ENCODE measurements at places on chromosomes 3 and 15.

- DNase-seq = no peak
Observed at GRCh38 chr3:67765575-67765974, 111.2 kb upstream of the SUCLG2 start.

DNA sequence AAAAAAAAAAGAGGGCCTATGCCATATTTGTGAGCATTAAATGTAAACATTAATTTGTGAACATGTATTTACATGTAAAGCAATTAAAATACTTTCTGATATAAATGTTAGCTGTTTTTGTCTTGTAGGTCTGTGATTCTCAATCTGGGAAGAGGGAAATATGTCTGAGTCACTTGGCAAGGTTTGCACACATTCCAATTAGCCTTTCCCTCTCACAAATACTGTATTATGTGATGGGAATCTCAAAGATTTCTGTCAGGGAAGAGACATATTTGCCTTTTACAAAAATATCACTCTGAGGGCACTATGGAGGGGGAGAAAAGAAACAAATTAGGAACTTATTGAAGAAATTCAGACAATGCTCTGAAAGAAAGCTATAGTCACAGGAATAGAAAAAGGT lies 483.6 kb downstream of the GBE1 start:
- no peak for DNase-seq

DNA sequence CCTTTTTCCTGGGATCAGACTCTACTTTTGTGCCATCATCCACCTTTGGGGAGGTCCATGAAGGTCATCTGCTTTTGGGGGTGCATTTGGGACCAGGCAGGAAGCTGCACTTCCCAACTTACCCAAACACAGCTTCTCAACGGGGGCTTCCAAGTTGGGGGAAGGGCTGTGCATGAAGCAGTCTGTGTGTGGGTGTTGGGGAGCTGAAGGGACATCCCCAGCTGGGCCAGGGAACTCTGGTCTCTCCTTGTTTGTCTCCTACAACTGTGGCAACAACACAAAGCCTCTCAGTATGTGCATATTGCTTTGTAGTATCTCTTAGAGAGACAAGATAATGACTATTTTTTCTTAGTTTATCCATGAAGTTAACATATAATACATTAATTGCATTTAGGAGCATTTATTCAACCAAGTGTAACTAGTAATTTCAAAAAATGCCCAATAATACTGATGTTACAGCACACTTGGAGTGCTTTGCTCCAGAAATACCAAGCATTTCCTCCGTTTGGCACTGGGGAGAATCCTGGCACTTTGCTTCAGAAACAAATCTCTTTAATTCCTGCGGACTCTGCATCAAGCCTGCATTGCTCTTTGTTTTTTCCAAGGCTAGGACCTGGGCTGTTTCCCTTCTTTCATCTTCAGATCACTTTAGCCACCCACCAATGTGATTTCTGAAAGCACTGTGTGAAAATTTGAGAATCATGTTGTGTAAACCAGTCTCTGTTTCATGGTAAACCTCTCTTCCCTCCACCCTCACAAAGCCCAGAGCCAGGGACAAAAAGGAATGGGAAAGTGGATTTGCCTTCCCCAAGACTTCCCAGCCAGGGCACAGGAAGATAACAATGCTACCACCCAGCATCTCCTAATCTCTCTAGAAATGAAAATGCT lies 126.2 kb upstream of the PFN2 start:
- no peak for DNase-seq

DNA sequence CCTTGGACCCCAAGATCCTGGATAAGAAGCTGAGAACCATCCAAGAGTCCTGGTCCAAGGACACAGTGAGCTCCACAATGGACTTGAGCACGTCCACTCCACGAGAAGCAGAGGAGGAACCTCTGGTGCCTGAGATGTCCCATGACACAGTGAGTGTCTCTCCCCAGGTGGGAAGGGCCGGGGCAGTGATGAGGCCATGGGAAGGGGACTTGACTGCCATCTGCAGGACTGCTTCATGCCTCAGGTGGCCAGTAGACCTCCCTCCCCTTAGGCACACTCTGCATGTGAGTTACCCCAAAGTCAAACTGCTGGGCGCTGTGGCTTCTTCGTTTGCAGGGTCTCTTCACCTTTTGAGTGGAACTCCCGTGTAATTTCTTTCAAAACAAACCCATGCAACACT lies 59.7 kb downstream of the CCDC33 start:
- DNase-seq = no peak

DNA sequence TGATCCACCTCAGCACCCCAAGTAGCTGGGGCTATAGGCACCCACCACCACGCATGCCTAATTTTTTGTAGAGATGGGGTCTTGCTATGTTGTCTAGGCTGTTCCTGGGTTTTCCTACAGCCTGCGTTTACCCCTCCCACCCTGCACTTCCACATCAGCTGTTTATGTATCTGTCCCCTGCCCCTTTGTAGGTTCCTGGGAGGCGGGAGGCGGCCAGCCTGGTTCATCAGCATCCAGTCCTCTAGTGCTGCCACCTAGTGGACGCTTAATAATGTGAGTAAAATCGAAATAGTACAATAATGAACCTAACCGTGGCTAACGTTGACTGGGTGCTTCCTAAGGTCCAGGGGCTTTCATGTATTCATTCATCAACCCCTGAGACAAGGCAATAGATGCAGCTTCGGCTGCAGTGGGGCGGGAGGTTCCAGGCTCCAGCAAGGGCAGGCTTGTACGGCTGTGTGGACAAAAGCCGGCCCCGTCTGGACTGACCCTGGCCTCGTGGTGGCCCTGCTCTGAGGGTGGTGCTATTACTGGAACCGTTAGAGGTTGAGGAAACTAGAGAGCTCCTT lies 1.2 kb upstream of the LCTL start:
- DNase-seq = peak; percentile 82

DNA sequence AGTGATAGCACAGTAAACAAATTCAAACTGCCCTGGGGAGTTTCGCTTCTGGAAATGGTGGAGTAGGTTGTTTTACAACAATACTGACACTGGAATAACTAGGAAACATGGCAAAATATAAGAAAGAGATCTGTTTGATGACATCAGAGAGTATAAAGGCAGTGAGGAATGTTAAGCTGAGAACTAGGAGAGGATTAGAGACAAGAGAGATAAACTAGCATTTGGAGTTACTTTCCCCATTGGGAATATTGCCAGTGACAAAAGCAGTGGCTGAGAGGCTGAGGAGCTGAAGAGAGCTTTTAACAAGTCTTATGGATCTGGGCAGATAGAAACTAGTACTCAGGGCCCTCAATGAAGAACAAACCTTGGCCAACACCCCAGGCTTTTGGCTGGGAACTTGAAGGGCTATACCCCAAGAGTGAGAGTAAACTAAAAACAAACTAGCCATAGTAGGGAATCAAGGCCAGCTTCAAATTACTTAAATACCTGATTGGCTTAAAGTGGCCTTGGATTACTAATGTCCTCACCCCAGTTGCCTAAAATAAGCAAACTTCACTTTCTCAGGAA lies 280.4 kb downstream of the KLF13 start:
- DNase-seq = no peak

- DNase-seq = no peak
Observed at GRCh38 chr3:99111235-99111634, 209.7 kb upstream of the DCBLD2 start.

GRCh38 chr15:85980946-85981345 lies 98.7 kb upstream of the AGBL1 start:
- no peak for DNase-seq

- DNase-seq = no peak
Observed at GRCh38 chr3:147305533-147306250, 100.7 kb downstream of the ZIC4 start.

DNA sequence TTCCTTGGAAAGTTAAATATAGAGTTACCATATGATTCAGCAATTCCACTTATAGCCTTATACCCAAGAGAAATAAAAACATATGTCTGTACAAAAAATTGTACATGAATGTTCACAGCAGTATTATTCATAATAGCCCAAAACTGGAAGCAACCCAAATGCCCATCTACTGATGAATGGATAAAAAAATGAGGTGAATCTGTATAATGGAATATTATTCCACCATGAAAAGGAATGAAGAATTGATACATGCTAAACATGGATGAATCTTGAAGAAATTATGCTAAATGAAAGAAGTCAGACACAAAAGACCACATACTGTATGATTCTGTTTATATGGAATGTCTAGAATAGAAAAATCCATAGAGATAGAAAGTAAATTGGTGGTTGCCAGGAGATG lies 61.4 kb downstream of the TTC23 start:
- DNase-seq = no peak

GRCh38 chr15:72415304-72415703 lies 17.2 kb downstream of the TMEM202 start:
- DNase-seq = no peak

- DNase-seq = no peak
Observed at GRCh38 chr3:178202194-178202593, 334.0 kb upstream of the KCNMB2 start.

DNA sequence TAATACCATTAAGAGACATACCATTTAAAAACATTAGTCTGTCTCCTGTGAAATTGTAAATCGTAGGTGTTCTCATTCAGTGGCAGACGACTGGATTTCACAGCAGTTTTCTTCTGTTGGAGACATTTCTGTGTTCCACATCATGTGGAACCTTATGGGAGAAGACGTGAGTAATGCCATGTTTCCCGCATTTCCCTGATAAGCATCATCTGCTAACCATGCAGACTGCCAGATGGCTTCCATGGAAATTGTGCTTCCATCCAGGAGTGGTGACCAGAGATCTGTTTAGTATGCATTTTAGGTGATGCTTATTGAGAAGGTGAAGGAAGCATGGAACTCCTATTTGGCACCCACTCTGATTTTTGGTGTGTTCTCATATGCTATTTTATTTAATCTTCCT lies 28.4 kb upstream of the ST3GAL6 start:
- DNase-seq = no peak

Data from NCI-H446 (cell line).